ENCODE measurements at places on chromosomes 16 and 17.

DNA sequence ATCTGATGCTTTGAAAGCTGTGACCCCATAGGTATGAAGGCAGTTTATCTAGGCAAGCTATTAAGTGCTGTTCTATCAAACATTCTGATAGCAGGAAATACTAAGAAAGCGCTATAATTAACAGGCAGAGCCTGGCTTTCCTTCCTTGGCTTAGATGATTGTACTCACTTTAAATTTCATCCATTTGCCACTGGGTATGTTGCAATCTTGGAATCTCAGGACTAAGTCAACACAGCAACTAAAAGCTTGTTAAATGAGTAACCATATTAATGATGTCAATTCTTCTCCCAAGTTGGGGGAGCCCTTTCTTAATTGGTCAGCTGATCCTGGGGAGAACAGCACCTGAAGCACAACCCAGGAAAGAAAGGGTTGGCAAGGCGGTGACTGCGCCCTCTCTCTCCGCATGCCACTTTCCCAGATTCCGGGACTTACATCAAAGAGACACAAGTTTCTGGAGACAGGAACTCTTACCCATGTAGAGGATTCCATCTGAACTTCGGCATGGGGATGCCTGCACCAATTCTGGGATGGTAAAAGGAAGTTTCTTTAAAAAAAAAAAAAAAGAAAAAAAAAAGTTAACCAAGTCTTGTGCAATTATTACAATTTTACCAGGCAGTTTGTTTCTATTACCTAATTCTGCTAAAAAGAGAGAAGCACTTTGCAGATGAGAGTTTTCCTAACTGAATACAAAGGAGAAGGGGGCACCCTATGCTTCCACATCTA is 54.4 kb upstream of the ICAM2 start:
- DNase-seq: no peak

- DNase-seq: no peak
These were observed 20.7 kb downstream of the CTU2 start for GRCh38 chr16:88726981-88727380.

DNA sequence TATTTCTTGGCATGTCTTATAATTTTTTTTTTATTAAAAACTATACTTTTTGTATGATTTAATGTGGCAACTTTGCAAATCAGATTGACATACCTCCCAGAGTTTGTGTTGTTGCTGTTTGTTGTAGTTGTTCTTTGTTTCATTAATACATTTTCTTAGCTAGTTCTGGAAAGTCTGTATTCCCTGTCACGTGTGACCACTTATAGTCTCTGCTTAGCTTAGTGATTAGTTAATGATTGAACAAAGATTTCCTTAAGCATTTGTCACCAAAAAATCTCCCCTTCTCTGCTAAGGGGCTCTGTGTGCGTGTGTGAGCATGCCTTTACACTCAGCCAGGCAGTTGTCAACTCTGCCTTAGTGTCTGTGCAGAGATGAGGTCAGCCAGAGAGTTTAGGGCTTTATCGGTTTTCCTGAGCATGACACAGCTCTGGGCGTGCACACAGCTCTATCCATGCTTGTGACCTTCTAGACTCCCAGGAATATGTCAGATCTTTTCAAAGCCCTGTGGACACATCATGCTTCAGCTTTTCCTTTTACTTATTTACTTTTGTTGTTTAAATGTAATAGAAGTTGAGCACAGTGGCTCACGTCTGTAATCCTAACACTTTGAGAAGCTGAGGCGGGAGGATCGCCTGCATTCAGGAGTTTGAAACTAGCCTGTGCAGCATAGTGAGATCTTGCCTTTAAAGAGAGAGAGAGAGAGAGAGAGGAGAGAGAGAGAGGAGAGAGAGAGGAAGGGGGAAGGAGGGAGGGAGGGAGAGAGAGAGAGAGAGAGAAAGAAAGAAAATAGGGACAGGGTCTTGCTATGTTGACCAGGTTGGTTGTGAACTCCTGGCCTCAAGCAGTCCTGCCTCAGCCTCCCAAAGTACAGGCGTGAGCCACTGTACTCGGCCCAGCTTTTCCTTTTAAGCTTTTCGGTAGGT is 21.9 kb downstream of the DNAI2 start:
- no peak for DNase-seq

DNA sequence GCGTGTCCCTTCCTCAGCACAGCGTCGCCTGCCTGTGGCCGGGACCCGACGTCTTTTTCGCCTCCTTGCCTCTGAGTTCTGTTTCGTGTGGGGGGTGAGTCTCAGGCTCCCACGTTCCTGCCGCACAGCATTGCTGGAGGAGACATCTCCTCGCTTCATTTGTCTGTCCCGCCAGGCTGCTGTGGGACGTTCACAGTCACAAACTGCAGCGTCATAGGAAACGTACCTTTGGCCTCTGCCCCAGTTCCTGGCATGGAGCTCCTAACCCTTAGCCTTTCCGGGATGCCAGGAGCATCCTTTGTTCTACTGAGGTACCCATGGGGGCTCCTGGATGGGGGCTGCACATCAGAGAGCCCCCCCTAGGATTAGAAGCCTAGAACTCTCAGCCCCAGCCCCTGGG is 18.2 kb upstream of the CBFA2T3 start:
- no peak for DNase-seq

DNA sequence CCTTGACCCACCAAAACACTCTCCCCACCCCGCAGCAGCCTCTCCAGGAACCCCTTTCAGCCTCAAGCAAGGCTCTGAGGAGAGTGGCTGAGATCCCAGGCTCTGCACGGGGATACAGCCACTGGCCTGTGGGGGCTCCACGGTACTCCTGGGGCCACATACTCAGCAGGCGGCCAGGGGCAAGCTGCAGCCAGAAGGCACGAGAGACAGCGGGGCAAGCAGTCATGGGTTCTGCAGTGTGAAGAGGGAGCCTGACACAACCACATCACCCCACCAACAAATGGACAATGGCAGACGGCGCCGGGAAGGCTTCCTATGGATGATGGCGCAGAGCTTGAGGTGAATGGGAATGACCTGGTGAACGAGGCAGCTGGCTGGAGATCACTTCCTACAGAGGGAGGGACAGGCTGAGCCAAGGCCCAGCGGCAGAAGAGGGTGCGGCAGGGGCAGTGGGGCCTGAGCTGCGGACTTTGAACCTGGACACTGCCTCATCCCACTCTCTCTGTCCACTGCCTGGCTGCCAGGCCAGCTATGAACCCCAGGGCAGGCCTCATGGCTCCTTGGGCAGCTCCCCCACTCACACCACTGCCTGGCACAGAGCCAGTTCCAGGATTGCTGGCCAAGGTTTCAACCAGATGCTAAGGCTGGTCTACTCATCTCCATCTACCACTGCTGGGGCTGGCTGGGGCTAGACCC is 10.8 kb upstream of the BCAR1 start:
- no peak for DNase-seq

- DNase-seq: no peak
These were observed 61.1 kb upstream of the CPHXL start for GRCh38 chr16:75787440-75787839.

- no peak for DNase-seq
These were observed 15.5 kb upstream of the MARVELD3 start for GRCh38 chr16:71610447-71610846.

- no peak for DNase-seq
These were observed 2.3 kb upstream of the SCRN2 start for GRCh38 chr17:47843391-47843730.

DNA sequence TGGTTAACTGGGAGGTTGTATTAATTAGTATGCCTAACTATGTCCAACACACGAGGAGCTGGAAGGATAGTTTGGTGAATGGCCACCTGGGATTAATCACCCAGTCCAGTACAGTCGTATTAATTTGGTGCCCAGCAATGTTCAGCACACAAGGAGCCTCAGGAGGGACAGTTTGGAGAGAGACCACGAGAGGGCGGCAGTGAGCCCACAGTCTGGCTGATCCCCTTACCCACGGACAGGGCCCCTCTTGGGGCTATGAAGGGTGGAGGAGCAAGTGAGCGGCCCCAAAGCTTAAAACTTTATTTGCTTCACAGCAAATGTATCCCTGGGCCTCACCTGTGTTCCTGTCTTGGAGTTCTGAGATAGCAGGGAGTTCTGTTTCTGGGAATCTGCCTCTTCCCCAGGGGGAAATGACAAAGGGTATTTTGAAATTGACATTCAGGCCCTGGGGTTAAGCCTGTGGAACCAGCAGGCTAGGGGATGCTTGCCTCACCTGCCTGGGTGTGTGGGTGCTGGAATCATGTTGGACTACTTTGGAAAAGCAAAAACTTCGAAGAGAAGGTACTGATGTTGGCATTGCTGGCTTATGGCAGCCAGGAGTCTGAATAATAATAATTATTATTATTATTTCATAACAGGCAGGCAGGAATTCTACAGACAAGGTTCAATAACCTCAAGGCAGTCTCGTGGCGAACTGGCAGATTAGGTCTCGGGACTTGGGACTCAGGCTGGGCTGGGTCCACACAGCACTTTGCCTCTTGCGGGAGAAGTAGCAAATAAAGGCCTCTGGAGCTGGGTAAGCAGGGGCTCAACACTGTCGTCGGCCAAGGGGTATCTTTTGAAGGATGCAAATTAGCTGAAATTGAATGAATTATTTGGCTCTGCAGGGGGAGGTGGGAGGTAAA is 227.6 kb upstream of the ASIC2 start:
- DNase-seq: no peak

DNA sequence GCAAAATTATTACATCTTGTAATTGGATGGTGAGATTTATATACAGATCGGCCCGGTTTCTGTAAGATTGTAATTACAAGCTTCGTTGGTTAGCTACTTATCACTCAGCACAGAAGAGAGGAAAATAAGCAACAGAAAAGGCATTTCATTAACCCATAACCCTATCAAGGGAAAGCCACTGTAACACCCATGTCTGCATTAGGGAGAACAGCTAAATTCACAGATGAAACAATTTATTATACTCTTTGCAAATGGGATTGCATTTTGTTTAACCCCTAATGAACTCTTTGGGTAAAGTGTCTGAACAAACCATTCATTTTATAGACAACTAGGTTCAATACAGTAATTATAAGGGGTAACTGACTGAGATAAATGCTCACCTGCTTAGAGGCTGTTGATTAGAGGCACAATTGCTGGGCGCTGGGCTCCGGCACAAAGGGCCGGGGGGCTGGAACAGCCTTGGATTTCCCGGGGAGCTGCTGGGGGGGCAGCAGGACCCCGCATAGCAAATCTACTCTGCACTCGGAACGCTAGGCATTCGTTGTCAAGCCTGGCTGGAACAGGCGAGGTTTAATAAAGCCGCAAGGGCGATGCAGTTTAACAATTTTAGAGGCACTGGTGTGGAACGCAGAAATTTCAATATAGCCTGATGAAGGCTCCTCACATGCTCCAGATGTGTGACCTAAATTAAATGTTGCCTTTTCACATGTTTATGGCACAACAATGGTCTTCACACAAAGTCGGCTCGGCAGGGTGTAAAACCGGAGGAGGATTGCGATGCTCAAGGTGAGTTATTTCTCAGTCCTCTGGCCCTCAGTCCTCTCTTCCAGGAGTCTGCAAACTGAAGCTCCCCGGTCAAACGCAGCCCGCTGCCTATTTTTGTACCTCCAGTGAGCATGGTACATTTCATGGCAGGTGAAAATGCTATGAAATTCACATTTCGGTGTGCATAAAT is 134.0 kb upstream of the IRX6 start:
- DNase-seq: no peak

GRCh38 chr17:46777943-46778915 is 40.3 kb downstream of the WNT3 start:
- no peak for DNase-seq

GRCh38 chr17:29713626-29714025 is 90.9 kb upstream of the CORO6 start:
- no peak for DNase-seq

GRCh38 chr16:85498607-85499006 is 114.5 kb upstream of the GSE1 start:
- DNase-seq: no peak

DNA sequence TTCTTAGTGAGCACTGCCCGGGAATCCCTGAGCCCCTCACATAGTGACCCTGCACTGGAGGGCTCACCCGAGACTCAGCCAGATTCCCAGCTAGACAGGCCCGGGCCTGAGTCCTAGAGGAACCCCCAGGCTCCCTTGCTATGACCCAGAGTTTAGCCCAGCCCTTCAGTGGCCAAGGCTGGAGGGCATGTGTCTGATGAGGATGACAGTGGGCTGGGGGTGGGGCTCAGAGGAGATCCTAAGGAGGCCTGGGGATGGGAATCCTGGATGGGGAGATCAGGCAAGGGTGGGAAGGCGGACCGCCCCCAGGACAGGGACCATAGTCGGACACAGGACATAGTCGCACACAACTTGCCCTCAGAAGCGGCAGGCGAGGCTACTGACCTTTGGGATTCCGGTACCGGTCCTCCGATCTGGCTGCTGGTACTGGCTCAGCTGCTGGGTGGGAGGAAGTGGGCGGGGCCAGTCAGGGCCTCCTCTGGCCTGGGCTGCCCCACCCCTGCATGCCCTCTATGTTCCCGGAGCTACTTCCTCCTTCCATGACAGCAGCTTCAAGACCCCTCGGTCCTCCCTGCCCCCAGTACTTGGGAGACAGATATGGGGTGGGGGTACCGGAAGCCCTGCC is 1.1 kb downstream of the CD79B start:
- no peak for DNase-seq

DNA sequence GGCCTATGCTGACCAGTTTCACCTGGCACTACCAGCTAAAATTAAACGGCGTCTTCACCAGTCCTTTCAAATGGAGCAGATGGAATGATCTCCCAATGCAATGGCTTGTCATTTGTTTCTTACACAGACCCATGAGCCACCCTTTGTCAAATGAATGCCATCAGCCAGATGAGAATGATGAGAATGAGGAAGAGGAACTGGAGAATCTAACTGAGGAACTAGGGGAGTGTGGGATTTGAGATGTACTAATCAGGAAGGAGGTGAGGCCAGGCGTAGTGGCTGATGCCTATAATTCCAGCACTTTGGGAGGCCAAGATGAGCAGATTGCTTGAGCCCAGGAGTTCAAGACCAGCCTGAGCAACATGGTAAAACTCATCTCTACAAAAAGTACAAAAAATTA is 116.4 kb downstream of the HS3ST3A1 start:
- DNase-seq: no peak

GRCh38 chr17:55458978-55459377 is 37.3 kb upstream of the MMD start:
- DNase-seq: peak; percentile 80

GRCh38 chr17:31715446-31715845 is 143.6 kb downstream of the COPRS start:
- no peak for DNase-seq

DNA sequence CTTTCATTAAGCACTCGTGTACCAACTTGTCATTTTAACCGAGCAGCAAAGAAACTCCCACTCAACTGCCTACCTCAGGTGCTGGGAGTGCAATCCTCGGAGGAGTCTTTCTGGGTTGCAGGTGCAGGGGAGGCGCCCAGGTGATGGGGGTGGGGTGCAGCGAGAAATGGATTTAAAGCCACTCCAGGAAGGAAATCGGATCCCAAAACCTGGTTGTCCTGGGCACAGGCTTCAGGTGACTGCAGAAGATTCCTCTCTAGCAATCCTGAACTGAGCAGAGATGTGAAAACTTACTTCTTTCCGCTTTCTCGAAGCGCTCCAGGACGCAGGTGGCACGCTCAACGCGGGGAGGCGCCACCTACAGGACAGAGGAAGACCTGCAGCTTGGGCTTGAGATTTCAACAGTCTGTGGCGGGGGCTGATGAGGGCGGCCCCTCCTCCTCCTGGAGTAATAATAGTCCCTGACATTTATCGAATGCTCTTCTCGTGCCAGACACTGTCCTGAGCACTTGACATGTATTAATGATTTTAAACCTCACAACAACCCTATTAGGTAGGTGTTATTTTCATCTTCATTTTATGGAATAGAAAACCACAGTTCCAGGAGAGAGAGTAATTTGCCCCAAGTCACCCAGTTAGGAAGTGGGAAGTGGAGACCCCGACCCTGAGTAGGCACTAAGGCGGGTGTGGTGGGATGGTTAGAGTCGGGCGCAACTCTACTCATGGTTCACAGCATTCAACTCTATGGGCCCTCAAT is 27.2 kb upstream of the SKAP1 start:
- DNase-seq: peak; percentile 53

All from astrocyte of the spinal cord (primary cell).